NCI-H226 (cell line): ENCODE measurements at places on chromosomes 12 and 14.
A peak's percentile ranks its signal among the peaks of the same experiment; 100 is the strongest.

DNA sequence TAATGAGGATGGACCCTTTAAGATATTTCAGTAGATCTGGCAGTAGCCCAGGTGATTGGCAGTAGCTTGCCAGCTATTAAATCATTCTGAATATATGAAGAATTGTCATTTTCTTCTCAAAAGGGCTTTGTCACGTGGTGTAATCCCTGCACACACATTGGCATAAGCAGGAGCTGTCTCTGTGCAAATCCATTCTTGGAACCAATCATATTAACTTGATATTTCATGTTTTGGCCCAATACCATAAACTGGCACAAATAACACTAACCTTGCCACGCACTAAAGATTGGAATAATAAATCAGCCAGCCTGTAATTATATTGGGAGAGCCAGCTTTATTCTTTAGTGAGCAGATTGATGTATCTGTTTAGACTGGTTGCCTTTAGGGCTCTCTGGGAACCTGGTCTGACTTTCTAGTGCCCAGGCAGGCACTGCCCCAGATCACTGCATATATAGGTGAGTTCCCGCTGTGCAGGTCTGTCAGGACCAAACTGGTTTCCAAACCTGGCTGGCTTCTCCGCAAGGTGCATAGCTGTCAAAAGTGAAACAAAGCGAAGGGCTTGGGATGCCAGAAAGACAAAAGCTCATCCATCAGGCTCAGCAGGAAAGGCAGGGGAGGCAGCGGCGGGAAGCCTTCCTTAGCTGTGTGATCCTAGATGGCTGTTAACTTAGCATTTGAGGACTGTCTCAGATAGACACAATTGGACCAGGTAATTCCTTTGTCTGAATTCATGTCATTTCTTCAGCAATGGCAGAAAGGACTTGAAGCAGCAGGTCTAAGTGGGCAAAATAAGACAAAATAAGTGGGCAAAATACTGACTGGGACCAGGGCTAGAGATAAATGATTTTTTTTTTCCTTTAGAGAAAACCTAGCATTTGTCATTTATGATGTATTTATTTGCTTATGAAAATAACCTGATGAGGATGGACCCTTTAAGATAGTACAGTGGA lies 128.8 kb upstream of the DYRK2 start:
- DNase-seq, result no peak

DNA sequence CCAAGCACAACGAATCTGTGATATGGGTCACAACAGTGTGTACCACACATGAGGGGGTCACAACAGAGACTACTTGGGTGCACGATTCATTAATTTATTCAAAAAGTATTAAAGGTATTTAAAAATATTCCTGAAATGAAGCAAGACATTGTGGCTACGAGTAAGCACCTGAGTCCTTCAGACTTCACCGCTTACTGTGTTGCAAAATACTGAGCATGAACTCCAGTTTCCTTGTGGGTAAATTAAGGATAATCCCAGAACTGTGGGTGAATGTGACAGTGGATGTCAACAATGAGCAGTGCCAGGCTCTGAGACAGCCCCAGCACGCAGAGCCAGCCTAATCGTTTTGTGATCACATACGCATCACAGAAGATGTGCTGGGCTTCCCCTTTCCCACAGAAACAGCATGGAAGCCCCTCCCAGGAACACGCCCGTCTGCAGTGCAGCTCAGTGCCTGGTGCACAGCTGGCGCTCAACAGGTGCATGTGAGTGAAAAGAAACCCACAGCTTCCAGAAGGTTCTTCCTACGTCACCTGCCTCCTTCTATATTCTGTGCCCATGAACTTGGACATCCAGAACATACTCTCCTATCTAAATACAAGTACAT lies 29.1 kb downstream of the CDC42BPB start:
- no peak for DNase-seq

- no peak for DNase-seq
Measured at GRCh38 chr12:120625557-120626419, 14.6 kb upstream of the CABP1 start.

- no peak for DNase-seq
Measured at GRCh38 chr14:106729551-106729950, 1203.2 kb downstream of the TMEM121 start.

DNA sequence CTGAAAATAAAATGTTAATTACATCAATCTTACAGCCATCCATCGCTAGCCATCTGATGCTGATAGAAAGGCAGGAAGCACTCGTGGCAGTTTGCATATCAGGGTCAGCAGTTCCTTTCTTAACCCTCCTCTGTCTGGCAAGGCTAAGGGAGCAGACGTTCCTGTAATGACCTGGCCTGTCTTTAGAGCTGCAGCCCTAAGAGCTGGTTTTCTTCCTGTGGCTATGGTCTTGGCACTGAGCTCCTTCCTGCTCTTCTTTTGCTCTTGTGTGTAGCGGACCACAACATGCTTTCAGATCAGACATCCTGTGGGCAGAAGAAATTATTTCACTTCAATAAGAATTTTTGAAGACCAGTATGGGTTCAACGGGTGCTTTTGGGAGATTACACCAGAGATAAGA lies 170.4 kb downstream of the DAD1 start:
- DNase-seq, result no peak

- DNase-seq, result no peak
Measured at GRCh38 chr14:49506650-49507049, 79.5 kb downstream of the RPS29 start.

DNA sequence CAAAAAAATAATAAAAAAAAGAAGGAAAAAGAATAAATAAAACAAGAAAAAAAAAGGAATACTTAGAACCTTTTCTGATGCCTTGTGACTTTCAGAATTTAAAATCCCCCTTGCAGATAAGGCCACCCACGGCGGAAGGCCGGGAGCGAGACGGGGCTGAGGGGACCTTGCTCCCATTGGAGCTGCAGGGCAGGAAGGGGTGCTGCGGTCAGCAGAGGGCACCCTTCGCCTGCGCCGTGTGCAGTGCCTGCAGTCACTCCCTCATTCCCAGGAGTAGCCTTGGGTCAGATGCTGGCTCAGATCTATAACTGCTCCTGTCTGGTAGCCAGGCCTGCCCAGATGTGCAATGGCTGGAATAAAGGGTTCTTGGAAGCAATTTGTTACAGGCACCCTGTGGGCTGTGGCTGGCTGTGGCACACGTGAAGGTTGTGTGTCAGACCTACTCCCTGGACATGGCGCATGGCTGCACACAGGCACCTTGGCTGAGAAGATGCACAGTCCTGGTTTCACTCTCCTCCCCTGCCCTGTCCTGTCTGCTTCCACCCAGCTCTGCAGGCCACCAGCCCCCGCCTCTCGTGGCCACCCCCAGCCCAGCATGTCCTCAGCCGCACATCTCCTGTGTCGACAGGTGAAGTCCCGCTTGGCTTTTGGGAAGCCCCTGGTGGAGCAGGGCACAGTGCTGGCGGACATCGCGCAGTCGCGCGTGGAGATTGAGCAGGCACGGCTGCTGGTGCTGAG lies 13.4 kb upstream of the ALDH2 start:
- DNase-seq, result peak; percentile 27

DNA sequence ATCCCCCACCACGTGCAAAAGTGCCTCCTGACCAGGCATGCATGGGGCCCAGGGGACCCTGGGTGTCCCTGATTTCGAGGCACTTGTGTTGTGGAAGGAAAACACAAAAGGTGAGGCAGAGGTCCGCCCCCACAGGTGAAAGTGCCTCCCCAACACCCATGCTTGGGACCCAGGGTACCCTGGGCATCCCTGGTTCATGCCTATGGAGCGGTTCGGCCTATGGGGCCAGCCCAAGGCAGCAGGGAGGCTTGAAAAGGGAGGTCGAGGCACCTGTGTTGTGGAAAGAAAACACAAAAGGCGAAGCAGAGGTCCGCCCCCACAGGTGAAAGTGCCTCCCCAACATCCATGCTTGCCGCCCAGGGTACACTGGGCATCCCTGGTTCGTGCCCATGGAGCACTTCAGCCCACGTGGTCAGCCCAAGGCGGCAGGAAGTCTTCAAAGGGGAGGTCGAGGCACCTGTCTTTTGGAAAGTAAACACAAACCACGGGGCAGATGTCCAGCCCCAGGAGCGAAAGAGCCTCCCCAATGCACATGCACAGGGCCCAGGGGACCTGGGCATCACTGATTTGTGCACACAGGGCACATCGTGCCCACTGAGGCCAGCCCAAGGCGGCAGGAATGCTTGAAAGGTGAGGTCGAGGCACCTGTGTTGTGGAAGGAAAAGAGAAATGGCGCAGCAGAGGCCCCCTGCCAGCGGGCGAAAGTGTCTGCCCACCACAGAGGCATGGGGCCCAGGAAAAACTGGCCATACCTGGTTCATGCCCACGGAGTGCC lies 375.5 kb downstream of the ALG10 start:
- DNase-seq, result no peak

DNA sequence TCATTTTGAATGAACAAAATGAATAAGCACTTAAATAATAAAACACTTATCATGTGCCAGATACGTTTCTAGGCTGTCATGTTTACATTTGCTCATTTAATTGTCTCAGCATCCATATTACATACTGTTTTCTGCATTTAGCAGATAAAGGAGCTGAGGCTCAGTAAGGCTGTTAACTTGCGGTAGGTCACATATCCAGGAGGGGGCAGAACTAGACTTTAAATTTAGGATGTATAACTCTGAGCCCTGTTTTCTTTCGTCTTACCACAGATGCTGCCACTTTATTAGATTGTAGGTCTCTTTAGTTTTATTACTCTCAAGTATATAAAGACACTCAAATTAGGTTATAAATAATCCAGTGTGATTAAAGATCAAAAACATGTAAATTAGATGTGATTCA lies 17.7 kb downstream of the IRAK4 start:
- DNase-seq, result no peak

DNA sequence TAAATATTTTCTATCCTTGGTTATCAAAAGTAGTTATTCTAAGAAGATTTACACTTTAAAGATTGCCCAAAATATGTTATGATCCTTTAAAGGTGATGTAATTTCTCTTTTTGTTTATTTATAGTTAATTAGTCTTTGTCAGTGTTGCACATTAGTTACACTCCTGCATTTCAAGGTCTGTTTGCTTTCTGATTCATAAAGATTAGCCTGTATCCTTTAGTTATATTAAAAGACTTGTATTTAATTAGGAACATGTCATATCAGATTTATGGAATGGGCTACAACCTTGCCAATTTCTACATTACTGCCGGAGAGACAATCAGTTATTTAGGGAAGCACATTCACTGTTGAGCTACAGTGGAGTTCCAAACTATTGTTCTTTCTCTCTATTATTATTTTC lies 3.5 kb downstream of the EPYC start:
- no peak for DNase-seq

DNA sequence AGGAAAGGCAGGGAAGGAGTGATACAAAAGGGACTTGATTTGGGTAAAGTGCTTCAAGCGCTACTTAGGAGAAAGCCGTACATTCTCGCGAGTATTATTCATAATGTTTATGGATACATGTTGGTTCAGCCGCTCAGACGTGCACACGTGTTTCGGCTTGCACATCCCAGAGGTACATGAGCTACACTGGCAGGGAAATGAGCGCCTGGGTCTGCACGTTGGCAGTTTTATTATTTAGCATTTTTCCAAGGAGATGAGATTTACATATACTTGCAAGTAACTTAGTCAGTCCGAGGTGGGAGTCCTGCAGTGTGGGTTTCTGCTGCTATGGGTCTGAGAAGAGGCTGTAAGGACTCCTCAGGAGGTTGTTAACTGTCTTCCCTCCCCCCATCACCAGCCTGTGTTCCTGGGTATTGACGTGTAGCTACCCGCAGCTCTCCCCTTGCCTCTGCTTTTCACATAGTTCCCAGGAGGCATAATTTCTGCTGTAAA lies 1.5 kb downstream of the PRKCH start:
- no peak for DNase-seq

DNA sequence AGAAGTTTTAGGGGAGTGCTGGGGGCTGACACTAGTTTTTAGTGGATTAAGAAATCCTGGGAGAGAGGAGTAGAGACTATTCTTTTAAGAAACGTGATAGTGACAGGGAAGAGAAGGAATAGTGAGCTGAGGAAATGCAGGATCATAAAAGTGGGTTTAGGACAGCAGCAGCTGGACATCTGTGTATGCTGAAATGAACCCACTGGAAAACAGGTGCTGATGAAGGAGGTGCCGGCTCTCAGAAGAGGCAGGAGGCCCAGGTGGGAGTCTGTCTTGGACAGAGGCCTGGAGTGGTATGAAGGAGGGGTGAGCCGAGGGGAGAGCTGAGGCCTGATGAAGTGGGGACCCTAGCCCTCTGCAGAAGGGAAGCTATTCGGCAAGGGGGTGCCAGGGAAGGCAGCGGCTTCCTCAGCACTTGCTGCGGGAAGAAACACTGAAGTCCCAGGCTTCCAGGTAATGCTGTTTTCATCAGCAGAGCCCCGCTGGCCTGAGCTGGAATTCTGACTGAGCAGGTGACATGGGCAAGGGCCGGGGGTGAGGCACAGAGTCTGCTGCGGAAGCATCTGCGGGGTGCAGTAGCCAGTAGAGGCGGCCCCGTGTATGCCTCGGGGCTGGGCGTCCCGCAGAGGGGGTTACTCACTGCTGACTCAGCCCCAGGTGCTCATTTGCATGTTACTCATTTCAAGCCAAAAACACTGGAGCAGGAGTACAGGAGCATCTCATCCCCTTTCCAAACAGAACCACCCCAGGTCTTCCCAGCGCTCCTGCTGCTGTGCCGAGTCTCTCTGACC lies 89.7 kb downstream of the TMCC3 start:
- peak; percentile 70 for DNase-seq

DNA sequence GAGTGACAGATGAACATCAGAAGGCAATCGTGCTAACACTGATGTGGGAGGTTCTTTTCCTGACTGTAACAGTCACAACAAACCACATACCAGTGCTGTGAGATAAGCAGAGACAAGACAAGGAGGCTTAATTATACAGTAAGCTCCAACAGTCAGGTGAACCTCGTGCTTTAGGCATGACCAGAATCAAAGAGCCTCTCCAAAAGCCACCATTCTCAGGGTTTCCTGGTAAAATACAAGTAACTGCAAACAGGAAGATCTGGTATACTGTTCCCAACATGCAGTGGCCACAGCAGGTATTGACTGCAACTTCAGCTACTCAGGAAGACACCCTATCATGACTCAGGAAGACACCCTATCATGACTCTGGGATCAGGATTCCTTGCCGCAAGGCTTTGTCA lies 47.3 kb upstream of the GTF2A1 start:
- DNase-seq, result peak; percentile 53

GRCh38 chr12:122827258-122827657 lies 8.0 kb upstream of the HIP1R start:
- DNase-seq, result no peak

GRCh38 chr14:51846631-51847488 lies 13.6 kb upstream of the GNG2 start:
- DNase-seq, result no peak

- DNase-seq, result no peak
Measured at GRCh38 chr12:106975098-106975497, 11.8 kb downstream of the MTERF2 start.

GRCh38 chr12:49536526-49537071 lies 2.2 kb upstream of the KCNH3 start:
- DNase-seq, result no peak
